Adrenal gland (tissue), 19 donors: ENCODE measurements at places on chromosomes 1 and 21. TPM values are rescaled to one million over a fixed set of nuclear protein-coding genes. Genes with fewer than 3 reads are reported as not detected.

DNA sequence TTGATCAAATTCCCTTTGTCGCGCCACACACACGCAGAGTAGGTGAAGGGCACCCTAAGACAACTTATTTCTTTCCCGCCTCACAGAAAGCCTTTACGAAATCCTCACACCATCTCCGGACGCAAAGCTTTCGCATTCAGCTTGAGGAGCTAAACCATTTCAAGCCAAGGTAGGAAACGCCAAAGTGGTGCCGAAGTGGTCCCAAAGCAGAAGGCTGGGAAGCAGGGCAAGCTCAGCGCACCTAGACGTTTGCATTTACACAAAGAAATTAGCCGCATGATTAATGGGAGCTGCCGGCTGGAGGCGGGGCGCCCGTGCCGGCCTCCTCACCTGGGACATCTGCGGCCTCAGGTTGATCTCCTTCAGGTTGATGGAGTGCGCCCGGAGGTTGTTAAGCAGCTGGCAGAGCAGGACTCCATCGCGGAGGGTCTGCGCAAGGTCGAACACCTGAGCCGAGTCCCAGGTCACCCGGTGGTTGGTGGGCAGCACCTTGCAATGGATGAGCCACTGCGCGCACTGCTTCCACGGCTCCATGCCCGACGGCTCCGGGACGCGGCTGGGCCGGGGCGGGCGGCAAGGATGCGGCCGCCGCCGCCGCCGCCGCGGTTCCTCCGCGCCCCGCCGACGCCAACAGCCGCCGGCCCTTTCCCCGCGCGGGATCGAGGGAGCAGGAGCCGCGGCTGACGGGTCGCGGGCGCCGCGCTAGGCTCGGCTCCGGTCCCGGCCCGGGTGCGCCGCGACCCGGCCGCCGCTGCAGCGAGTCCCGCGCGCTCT, 457 bp downstream of the VAV3 start:
- no peak for DNase-seq
- peak overlapping the region; percentile 70 for H3K27ac ChIP-seq
- peaks cover 5% of the 10 kb centered on the region for H3K27me3 ChIP-seq
- no peaks in the 10 kb centered on the region for H3K4me1 ChIP-seq

Gene CLDN14
- total RNA-seq, result not detected

DNA sequence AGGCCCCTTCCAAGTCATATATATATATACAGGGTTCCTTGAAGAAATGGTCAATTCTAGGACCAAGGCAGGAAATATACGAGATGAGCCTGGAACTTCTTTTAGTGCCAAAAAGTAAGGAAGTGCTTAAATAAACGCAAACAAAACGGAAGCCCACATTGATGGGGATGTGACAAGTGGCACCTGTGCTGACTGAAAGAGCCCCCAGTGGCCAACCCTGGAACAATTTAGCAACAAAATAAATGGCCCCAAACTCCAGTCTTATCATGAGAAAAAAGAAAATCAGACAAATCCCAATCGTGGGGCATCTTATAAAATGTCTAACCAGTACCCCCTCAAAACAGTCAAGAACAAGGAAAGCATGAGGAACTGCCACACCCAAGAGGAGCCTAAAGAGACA, 17.7 kb downstream of the PLA2G5 start:
- H3K27me3 ChIP-seq, result no peaks in the 10 kb centered on the region
- no peak for DNase-seq
- no peaks in the 10 kb centered on the region for H3K36me3 ChIP-seq
- no peaks in the 10 kb centered on the region for H3K4me1 ChIP-seq
- no peak overlapping the region for H3K4me3 ChIP-seq

- no peaks in the 10 kb centered on the region for H3K36me3 ChIP-seq
- no peak overlapping the region for H3K4me3 ChIP-seq
- DNase-seq, result no peak
- no peak overlapping the region for H3K27ac ChIP-seq
- no peaks in the 10 kb centered on the region for H3K27me3 ChIP-seq
Measured at GRCh38 chr21:37415939-37416338, 49.4 kb downstream of the DYRK1A start.

DNA sequence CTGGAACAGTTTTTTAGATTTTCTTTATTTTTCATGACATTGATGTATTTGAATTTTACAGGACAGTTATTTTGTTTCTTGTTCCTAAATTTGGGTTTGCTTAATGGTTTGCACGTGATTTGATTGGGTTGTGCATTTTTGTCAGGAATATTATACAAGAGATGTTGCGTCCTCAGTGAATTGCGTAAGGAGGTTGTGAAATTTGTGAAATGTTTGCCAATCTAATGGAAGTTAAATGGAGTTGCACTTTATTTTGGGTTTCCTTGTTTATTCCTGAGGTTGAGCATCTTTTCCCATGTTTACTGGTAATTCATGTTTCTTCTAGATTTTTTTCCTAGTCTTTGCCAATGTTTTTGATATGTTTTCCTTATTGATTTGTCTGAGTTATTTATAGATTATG, 19.9 kb downstream of the ZNF648 start:
- H3K4me3 ChIP-seq, result no peak overlapping the region
- no peaks in the 10 kb centered on the region for H3K36me3 ChIP-seq
- H3K4me1 ChIP-seq, result no peaks in the 10 kb centered on the region

GRCh38 chr1:30294508-30294907, 428.9 kb downstream of the MATN1 start:
- DNase-seq, result no peak
- H3K27ac ChIP-seq, result no peak overlapping the region
- H3K4me3 ChIP-seq, result no peak overlapping the region
- no peaks in the 10 kb centered on the region for H3K4me1 ChIP-seq
- no peaks in the 10 kb centered on the region for H3K36me3 ChIP-seq
